Putamen (tissue), 1 donor: ENCODE measurements at places on chromosomes 2 and 18.
A peak's percentile ranks its signal among the peaks of the same experiment; 100 is the strongest.

DNA sequence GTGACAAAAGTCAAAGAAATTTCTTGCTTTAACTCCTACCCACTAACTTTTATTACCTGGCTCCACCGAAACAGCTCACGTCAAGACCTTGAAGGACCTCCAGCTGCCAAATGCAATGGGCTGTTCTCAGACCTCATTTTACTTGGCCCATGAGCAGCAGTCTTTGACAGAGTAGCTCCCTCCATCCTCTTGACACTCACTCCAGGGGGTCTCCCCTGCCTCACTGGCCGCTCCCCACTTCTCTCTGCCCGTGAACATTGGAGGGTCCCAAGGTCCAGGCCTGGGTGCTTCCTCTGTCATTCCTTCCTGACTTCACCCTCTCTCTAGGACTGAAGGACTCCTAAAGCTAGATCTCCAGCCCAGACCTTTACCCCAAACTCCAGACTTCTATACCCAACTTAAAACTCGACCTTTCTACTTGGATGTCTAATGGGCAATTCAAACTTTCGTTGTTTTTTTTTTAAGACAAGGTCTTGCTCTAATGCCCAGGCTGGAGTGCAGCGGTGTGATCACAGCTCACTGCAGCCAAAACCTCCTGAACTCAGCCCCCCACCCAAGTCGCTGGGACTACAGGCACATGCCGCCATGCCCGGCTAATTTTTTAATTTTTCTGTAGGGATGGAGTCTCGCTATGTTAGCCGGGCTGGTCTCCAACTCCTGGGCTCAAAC lies 92.9 kb upstream of the ST3GAL5 start:
- DNase-seq, result no peak

- DNase-seq, result no peak
These were observed 243.9 kb downstream of the SLC4A3 start for GRCh38 chr2:219871351-219871750.

GRCh38 chr2:134140251-134140661 lies 113.6 kb upstream of the MGAT5 start:
- peak; percentile 73 for DNase-seq

DNA sequence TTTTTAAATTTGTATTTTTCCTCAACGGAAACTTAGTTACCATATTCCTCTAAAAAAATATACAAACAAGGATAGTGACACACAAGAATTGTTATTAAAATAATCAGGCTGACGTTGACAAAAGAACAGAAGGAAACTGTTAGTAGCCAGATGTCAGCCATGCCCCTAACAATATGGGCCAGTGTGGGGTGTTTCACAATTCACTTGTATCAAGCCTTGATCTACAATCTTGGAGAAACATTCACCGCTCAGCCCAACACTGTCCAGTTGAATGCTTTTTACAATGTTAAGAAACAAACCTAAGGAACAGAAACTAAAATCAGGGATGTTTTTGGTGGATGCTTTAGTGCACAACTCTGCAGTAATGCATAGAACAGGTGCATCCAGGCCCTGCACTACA lies 44.6 kb downstream of the TMEFF2 start:
- no peak for DNase-seq

- DNase-seq, result no peak
These were observed 1.9 kb upstream of the ODC1 start for GRCh38 chr2:10449838-10450691.

DNA sequence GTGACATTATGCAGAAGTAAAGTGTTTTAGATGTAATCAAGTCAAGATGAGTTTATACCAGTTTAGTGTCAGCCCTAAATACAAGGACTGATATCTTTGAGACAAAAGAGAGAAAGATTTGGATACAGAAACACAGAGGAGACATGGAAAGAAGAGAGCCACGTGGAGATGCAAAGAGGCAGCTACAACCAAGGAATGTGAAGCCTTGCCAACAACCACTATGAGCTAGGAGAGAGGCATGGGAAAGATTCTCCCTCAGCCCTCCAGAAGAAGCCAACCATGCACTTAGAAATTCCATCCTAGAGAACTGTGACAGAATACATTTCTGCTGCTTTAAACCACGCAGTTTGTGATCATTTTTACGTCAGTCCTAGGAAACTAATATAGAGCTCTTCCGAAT lies 217.2 kb downstream of the DOK6 start:
- no peak for DNase-seq

GRCh38 chr2:31337197-31337596 lies 77.3 kb downstream of the XDH start:
- DNase-seq, result no peak

DNA sequence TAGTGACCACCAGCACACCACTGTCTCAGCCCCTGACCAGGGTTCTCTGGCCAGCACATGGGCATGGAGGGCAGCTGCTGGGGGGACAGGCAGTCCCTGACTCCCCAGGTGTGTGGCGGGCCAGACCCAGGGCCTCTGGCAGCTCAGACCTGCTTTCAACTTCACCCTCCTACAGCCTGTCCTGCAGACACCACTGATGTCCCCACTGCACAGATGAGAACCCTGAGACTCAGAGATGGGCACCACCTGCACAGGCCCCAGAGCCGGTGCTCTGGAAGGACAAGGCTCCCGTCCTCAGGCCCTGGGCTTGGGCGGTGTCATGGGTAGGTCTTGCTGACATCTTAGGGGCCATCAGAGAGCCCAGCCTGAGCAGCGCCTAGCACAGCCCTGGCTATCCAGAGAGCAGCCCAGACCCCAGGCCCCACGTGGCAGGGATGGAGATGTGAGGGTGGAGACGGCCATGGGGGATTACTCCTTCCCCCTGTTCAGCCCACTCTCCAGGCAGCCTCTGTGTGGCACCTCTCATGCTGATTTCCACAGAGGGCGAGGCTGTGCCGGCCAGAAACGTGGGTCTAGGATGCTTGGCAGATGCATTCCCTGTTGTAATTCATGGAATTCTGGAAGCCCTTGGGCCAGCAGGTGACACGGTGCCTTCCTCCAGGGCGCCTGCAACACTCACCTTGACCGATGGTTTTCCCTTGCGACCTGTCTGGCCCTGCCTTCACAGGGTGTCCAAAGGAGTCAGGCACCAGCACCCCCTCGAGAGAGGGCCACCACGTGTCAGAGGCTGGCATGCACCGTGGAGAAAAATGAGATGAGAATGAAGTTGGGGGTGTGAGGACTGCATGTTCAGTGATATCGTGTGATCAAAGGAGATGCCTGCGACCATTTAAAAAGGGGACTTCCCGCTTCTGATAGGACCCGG lies 61.2 kb upstream of the GLI2 start:
- DNase-seq, result no peak

DNA sequence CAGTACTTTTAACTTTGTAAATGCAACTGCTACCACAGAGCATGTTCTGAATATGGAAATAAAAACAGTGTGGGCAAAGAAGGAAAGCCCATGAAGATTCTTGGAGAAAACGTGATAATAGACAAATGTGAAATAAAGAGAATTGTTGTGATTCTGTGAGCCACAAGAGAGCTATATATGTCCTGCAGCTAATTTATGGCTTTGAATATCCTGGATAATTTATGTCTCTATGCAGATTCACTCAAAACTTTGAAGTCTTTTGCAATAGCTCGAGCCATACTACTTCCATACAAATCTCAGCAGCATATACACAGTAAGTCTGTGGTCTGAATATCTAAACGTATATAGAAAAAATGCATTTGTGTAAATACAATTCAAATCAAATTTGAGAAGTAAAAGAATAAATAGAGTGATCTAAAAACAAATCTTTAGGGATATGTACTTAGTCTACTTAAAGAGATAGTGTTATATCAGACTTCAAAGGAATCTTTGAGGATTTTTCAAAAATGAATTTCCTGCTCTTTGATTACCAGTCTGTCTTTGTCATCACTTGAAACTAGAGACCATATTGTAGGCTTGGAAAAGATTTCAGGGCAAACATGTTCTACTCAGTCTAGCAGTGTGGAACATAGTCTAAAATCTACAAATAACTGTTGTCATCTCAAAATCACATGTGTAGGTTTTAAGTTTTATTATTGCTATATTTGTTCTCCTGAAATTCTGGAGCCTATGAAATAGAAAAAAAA lies 107.1 kb downstream of the CSRNP3 start:
- no peak for DNase-seq

GRCh38 chr2:33069894-33070651 lies 123.3 kb downstream of the LTBP1 start:
- peak; percentile 19 for DNase-seq

DNA sequence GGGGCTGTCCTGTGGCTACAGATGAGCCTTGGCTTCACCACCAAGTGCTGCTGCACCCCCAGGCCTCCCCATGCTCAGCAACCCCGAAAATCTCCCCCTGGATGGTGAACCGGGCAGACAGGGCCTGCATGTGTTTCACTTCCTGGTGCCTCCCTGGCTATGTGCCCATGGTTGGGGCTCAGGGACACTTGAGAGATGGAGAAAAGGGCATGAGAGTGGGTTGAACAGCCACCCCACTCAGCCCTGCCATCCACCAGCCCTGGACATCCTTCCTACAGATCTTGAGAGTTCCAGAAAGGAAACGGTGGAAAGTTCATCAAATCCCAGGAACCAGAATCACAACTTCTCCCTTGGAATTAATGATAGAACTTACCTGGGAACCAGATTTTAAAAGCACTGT lies 74.7 kb upstream of the TEX51 start:
- DNase-seq, result no peak

DNA sequence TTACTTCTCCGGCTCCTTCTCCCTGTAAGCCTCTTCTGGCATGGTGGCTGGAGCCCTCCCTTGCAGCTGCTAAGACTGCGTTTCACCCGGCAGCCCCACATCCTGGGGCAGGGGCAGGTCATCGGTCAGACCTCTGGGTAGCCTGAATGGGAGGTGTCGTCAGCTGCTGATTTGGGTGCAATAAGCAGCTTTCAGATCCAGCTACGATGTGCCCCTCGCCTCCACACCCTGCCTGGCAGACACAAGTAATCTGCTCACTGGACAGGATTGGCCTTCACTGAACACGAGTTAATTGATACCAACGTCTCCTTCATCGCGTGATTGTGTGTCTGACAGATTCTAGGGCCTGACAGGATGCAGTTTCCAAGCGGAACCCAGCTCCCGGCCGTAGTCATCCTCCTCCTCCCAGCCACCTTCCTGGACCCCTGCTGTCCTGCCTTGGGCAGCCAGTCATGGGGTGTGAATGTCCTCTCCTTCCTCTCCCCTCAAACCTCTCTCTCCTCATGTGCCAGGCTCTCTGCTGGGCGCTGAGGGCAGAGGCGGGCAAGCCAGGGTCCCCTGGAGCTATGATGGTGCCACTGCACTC lies 18.9 kb upstream of the PDIA6 start:
- DNase-seq, result no peak
